Panc1 (cell line): ENCODE measurements at places on chromosomes 1 and 21.

GRCh38 chr1:115453666-115454065 is 115.6 kb upstream of the NGF start:
- no peak for DNase-seq

DNA sequence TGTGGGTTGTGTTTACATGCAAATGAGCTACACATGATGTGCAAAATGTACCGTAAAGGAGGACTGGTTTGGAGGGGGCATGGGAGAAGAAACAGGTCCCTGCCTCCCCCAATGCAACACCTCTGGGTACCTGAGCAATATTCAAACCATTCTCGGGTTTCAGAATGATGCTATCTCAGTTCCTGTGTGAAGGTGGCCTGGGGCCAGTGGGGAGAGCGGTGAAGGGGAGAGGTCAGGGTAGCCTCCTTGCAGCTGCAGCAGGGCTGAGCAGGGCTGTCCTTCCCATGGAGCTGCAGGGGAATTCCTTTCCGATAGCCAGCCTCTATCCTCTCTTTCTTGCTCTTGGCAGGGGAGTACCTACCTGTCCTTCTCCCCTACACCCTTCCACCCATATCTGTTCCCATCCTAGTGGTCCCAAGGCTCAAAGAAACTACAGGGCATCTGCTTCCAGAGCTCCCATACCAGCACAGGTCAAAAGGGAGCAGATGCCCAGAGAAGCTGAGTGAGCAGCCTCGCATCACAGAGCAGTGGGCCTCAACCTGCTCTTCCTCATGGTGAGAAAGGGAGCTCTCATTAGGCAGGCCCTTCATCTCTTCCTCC is 11.9 kb downstream of the MEF2D start:
- DNase-seq: no peak

DNA sequence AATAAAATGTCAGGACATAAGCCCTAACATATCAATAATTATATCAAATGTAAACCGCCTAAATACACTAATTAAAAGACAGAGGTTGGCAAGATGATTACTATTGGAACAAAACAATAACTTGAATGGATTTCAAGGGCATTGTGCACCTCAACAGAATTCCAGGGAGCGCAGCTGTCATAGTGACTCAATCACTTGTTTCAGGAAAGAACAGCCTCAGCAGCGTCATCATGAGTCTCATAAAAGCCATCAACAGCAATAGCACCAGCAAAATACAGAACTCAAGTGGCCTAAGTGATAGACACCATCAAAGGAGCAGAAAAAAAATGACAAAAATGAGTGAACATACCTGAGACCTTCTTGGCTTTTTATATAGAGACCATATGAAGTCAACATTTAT is 632.7 kb upstream of the NR5A2 start:
- DNase-seq: no peak

GRCh38 chr1:172795741-172796140 is 136.8 kb downstream of the FASLG start:
- DNase-seq: no peak

- DNase-seq: no peak
Observed at GRCh38 chr1:29826646-29827045, 590.3 kb downstream of the PTPRU start.

- DNase-seq: no peak
Observed at GRCh38 chr1:154860156-154860870, 9.8 kb downstream of the KCNN3 start.

DNA sequence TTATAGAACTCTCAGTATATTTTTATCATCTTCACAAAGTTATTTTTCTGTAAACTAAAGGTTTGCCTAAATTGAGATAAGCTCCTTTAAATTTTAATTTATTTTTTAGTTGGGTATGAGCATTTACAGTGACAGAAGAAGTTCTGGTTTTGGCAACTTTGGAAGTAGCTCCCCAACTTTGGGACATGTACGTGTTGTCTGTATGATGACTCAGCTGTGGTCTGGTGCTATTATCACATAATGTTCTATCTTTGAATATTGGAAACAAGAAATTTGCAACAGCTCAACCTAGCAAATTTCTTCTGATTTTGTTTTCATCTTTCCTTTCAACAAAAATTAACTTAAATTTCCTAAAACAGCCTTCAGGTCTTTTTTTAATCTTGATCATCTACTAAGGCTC is 46.6 kb upstream of the C1orf105 start:
- no peak for DNase-seq

- DNase-seq: no peak
Observed at GRCh38 chr1:98420376-98421084, 241.0 kb upstream of the SNX7 start.

DNA sequence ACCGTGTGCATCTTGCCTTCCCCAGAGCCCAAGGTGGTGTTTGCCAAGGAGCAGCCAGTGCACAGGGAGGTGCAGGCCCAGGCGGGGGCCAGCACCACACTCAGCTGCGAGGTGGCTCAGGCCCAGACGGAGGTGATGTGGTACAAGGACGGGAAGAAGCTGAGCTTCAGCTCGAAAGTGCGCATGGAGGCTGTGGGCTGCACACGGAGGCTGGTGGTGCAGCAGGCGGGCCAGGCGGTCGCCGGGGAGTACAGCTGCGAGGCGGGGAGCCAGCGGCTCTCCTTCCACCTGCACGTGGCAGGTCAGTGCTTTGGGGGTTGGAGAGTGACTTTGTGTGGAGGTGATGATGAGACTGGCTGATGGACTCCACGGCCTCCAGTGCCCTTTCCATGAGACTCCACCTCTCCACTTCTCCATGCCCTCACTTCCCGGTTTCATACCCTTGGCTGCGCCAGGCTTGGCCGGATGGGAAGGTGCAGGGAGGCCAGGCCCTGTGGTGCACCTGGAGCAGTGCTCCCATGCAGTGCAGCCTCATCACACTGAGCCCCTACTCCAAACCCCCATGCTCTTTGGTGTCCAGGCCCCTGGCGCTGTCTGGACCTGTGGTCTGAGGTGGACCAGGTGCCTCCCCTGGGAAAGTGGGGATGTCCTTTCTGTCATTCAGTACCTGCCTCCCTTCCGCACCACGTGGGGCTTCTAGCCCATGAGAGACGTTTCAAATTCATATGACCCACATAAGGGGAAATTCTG is 49.0 kb downstream of the OBSCN start:
- no peak for DNase-seq

GRCh38 chr1:108646648-108647269 is 14.1 kb downstream of the HENMT1 start:
- no peak for DNase-seq

- DNase-seq: no peak
Observed at GRCh38 chr1:206421616-206422340, 48.5 kb upstream of the IKBKE start.

DNA sequence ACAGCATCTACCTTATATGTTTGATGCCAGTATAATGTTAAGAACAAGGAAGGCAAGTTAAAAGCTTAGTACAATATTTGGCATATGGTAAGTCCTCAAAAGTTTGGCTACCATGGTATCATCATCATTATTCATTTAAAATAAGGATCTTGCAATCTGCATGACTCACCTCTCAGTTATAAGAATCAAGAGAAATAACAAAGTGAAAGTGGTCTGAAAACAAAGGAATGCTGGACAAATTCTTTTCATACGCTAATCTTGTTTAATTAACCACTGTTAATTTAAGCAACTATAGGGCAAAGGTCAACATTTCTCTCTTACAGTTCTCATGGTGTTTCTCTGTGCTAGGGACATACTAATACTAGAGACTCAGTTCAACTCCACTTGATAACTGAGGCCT is 13.0 kb upstream of the CLDN19 start:
- DNase-seq: no peak

DNA sequence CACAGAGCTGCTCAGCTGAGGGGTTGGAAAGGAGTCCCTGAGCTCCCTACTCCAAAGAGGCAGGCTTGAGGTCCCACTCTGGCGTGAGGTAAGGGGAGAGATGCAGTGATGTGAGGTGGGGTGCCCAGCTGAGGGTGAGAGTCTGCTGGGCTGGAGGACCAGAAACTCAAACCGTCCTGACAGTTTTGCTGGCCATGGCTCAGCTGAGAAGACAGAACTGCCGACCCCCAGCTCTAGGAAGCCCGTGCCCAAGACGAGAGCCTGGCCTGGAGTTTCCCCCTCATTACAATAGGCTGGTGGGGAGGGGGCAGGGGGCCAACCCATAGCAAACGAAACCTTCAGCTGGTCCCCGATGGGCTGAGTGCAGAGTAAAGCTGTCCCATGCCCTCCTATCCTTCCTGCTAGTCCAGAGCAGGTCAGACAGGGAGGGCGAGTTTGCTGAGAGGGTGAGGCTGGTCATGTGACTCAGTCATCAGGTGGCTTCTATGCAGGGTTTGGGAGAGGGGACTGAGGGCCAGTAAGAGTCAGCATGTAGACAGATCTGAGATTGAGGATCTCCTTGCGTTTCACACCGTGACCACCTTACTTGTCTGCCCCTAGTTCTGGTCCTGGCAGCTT is 129.3 kb downstream of the PRDM2 start:
- no peak for DNase-seq

DNA sequence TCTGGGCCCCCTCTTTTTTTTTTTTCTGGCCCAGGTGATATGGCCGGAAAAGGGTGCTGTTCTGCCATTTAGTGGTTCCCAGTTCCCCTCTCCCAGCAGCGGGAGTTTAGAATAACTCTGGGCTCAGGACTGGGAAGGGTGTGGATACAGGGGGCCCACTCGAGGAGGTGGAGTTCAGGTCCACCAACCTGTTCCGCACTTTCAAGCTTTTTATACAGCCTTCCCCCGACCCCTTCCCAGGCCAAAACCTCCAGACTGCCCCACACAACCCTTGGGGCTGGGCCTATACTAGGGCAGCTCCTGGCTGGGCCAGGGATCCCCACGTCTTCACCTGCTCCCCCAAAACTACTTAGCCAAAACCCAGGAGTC is 402 bp downstream of the PLEKHG5 start:
- no peak for DNase-seq

GRCh38 chr1:231279081-231279480 is 38.1 kb downstream of the GNPAT start:
- DNase-seq: no peak

DNA sequence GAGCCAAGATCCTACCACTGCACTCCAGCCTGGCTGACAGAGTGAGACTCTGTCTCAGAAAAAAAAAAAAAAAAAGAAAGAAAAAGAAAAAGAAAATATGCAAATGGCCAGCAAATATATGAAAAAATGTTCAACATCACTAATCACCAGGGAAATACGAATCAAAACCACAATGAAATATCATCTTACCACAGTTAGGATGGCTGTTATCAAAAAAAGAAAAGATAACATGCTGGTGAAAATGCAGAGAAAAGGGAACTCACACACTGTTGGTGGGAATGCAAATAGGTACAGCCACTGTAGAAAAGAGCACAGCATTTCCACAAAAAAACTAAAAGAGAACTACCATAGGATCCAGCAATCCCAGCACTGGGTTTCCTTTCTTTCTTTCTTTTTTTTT is 477.5 kb downstream of the SMYD3 start:
- no peak for DNase-seq

DNA sequence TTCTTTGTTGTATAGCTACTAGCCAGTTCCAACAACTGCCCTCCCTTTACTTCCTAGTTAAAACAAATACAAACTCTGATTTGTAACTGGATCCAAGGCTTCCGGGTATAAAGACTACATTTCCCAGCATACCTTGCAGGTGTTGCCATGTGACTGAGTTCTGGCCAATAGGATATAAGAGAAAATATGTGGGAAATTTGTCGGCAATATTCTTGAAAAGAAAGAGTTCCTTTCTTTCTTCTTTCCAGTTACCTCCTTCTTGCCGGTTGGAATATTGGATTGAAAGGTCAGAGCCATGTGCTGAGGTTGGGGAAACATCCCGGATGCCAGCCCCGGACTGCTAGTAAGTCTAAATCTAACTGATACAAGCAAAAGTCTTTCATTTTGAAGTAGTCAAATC is 23.0 kb upstream of the ZBTB40 start:
- DNase-seq: no peak

- no peak for DNase-seq
Observed at GRCh38 chr1:247350587-247350986, 18.9 kb upstream of the ZNF496 start.

- DNase-seq: no peak
Observed at GRCh38 chr1:7732331-7732730, 38.8 kb upstream of the VAMP3 start.

DNA sequence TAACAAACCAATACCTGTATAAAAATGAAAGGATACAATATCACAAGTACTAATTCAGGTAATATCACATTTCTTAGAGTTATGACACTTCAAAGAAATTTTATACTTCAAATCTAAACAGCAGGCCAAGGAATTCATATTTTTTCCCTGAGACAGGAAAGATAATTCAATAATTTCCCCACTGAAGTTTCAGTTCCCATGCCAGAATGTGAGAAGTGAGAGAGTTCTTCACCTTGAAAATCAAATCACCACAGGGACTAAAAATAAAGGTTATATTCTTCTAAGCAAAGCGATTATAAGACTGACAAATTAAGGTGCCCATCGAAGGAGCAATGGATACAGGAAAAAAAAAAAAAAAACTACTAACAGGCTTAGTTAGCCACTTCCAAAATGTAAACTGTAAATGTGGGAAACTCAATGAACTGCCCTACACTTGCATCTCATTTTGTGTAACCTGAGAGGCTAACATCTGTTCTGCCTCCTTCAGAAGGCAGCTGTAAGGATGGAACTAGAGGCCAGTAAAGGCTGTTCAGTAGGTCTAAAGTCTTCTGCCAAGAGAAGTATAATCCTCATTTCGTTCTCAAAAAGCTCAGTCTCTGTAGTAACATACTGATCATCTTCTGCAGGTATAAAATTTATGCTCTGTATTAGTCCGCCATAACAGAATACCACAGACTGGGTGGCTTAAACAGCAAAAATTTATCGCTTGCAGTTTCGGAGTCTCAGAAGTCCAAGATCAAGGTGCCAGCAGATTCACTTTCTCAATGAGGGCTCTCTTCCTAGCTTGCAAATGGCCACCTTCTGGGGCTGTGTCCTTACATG is 127.8 kb downstream of the RERE start:
- no peak for DNase-seq

DNA sequence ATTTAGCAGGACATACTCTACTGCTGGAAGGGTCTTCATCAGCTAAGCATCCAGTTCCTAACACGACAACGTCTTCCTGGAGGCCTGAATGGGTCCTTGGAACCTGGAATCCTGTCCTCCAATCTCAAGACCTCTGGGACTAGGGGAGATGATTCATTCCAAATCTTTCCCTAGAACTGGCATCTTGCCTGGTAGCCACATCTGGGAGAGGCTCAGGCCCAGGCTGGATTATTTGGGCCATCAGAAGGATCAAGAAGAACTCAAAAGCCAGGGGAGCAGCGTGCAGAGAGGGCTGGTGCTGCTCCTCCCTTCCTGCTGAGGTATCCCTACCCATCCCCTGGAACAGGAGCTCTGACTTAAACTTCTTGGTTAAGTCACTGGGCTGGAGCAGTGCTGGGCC is 2.8 kb upstream of the PHLDA3 start:
- DNase-seq: no peak
